NCI-H1417 treated with DMSO at 0.1 percent for 48 hours (cell line): ENCODE measurements at places on chromosomes 6 and 20.

- no peak for DNase-seq
These were observed 55.0 kb upstream of the HLA-A start for GRCh38 chr6:29887330-29887818.

DNA sequence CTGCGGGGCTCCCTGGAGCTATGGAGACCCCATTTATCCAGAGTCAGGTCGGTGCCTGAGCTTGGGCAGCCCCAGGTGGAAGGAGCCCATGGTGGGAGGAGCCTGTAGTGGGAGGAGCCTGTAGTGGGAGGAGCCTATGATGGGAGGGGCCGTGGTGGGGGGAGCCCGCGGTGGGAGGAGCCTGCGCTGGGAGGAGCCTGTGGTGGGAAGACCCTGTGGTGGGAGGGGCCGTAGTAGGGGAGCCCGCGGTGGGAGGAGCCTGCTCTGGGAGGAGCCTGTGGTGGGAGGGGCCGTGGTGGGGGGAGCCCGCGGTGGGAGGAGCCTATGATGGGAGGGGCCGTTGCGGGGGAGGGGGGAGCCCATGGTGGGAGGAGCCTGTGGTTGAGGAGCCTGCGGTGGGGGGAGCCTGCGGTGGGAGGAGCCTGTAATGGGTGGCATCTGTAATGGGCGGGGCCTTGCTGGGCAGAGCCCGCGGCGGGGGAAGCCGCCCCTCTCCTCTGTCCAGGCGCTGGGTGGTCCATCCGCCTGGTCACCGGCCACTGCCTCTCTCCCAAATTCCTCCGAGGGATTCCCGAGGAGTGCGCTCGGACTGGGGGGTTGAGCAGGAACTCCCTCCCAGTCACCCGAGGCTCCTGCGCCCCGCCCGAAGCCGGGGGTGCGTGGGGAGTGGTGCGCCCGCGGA lies 567 bp upstream of the FNDC11 start:
- peak; percentile 64 for DNase-seq

- no peak for DNase-seq
These were observed 54.3 kb downstream of the TCP11 start for GRCh38 chr6:35086636-35087360.

GRCh38 chr6:126117251-126117650 lies 130.9 kb downstream of the TRMT11 start:
- DNase-seq = no peak

- no peak for DNase-seq
These were observed 896.7 kb upstream of the MAP3K7 start for GRCh38 chr6:91483415-91484105.

DNA sequence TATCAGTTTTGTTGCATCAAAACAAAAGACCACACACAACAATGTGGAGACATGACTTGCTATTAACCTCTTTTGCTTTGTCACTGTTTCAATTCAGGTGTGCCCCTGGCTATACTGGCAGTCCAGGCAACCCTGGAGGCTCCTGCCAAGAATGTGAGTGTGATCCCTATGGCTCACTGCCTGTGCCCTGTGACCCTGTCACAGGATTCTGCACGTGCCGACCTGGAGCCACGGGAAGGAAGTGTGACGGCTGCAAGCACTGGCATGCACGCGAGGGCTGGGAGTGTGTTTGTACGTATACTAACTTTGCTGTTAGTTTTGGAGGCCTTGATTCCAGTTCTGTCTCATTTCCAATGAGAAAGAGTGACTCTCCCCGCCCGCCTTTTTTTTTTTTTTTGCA lies 356.9 kb downstream of the ARHGAP18 start:
- no peak for DNase-seq
